ENCODE measurements at places on chromosomes 3 and 15. TPM values are rescaled to one million over a fixed set of nuclear protein-coding genes. Genes with fewer than 3 reads are reported as not detected.
A peak's percentile ranks its signal among the peaks of the same experiment; 100 is the strongest.

GRCh38 chr3:171155122-171155700, 128.7 kb upstream of the SLC2A2 start:
- no peak overlapping the region for H3K4me3 ChIP-seq
- H3K4me1 ChIP-seq: peaks cover 11% of the 10 kb centered on the region
- no peaks in the 10 kb centered on the region for H3K27me3 ChIP-seq

- peak overlapping the region; percentile 97 for H3K27ac ChIP-seq
- peak overlapping the region; percentile 70 for H3K4me3 ChIP-seq
- no peaks in the 10 kb centered on the region for H3K27me3 ChIP-seq
- H3K4me1 ChIP-seq: peaks cover 25% of the 10 kb centered on the region
These were observed 644 bp downstream of the ZNF609 start for GRCh38 chr15:64460724-64461720.

The RAD51 gene
- total RNA-seq: 8.5 TPM

GRCh38 chr3:160130950-160131349, 94.3 kb upstream of the C3orf80 start:
- DNase-seq: no peak
- no peaks in the 10 kb centered on the region for H3K4me1 ChIP-seq
- no peaks in the 10 kb centered on the region for H3K36me3 ChIP-seq
- no peak overlapping the region for H3K27ac ChIP-seq

The TIPIN gene
- total RNA-seq: 10.0 TPM

The TRH gene
- total RNA-seq: not detected

- no peaks in the 10 kb centered on the region for H3K36me3 ChIP-seq
- DNase-seq: no peak
- H3K27me3 ChIP-seq: no peaks in the 10 kb centered on the region
- no peak overlapping the region for H3K4me3 ChIP-seq
- no peak overlapping the region for H3K27ac ChIP-seq
- no peaks in the 10 kb centered on the region for H3K4me1 ChIP-seq
These were observed 115.6 kb downstream of the NLGN1 start for GRCh38 chr3:173513123-173513522.

The SNX4 gene
- 47.9 TPM for total RNA-seq

Data from esophagus squamous epithelium (tissue), 5 donors.